ENCODE measurements at places on chromosomes 4 and X. TPM values are rescaled to one million over a fixed set of nuclear protein-coding genes. Genes with fewer than 3 reads are reported as not detected.

ASB11 gene
- not detected for total RNA-seq

GRCh38 chr4:68490826-68491457 is 43.7 kb downstream of the TMPRSS11E start:
- DNase-seq: peak; percentile 16
- no peaks in the 10 kb centered on the region for H3K36me3 ChIP-seq

SPANXC gene
- total RNA-seq: not detected

PNCK gene
- not detected for total RNA-seq

POU3F4 gene
- not detected for total RNA-seq

GRCh38 chrX:119190831-119191230 is 45.3 kb upstream of the PGRMC1 start:
- H3K36me3 ChIP-seq: no peaks in the 10 kb centered on the region
- no peak overlapping the region for H3K4me3 ChIP-seq
- no peak overlapping the region for H3K27ac ChIP-seq
- no peaks in the 10 kb centered on the region for H3K4me1 ChIP-seq

- no peak overlapping the region for H3K27ac ChIP-seq
- no peaks in the 10 kb centered on the region for H3K4me1 ChIP-seq
- H3K36me3 ChIP-seq: no peaks in the 10 kb centered on the region
- H3K27me3 ChIP-seq: no peaks in the 10 kb centered on the region
- DNase-seq: no peak
- H3K4me3 ChIP-seq: no peak overlapping the region
Measured at GRCh38 chrX:18297251-18297650, 57.2 kb downstream of the SCML2 start.

FSTL5 gene
- 1.3 TPM for total RNA-seq

GRCh38 chrX:10514891-10515290 is 105.5 kb downstream of the MID1 start:
- no peaks in the 10 kb centered on the region for H3K27me3 ChIP-seq
- no peak overlapping the region for H3K4me3 ChIP-seq
- DNase-seq: no peak
- H3K27ac ChIP-seq: no peak overlapping the region

GRCh38 chr4:23412701-23413100 is 477.1 kb downstream of the PPARGC1A start:
- H3K27me3 ChIP-seq: no peaks in the 10 kb centered on the region
- no peaks in the 10 kb centered on the region for H3K4me1 ChIP-seq
- H3K36me3 ChIP-seq: no peaks in the 10 kb centered on the region

DNA sequence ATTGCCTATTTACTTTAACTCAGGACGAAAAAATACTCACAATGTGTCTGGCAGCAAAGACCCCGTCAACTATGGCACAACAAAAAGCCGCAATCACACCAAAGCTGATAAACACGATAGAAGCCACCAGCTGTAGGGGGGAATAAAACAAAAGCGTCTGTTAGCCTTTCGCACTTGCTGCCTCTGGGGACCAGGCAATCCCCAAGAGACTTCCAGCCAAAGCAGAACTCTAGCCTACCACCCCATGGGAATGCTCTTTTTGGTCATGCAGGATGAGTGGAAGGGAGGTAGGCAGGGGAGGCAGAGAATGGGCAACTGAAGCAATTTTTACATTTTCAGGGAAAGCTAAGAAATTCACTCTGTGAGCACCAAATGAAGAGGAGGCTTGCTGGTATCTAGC is 20.1 kb downstream of the TMEM255A start:
- H3K27me3 ChIP-seq: no peaks in the 10 kb centered on the region
- H3K4me1 ChIP-seq: peaks cover 4% of the 10 kb centered on the region
- no peak for DNase-seq
- H3K4me3 ChIP-seq: no peak overlapping the region
- no peak overlapping the region for H3K27ac ChIP-seq

DNA sequence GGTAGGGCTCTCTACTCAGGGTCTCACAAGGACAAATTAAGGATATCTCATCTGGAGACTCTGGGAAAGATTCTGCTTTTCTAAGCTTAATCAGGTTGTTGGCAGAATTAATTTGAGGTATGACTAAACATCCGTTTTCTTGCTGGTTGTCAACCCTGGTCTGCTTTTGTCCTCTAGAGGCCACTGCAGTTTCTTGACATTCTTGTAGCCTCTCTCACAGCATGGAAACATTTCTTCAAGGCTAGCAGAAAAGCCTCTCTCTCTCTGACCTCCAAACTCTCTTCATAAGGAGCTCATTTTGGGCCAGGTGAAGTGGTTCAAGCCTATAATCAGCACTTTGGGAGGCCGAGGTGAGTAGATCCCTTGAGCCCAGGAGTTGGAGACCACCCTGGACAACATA is 749.5 kb upstream of the PCDH7 start:
- no peaks in the 10 kb centered on the region for H3K4me1 ChIP-seq
- no peak for DNase-seq
- H3K4me3 ChIP-seq: no peak overlapping the region
- H3K27ac ChIP-seq: no peak overlapping the region
- no peaks in the 10 kb centered on the region for H3K36me3 ChIP-seq

DNA sequence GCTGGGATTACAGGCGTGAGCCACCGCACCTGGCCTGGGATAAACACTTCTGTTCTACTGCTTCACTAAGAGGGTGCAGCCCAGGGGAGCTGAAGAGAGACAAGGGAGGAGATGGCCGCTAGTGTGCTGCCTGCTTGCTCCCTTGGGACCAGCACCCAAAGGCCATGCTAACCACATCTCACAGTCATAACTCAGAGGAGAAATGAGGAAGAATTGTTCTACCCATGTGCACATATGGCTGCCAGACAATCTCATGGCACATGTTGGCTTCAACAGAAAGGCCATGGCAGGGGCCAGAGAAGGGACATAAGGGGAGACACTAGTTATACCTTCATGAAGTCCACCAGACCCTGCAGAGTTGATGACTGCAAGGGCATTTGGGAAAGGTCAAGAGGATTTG is 22.4 kb downstream of the CLDN22 start:
- H3K27ac ChIP-seq: no peak overlapping the region
- no peaks in the 10 kb centered on the region for H3K27me3 ChIP-seq
- H3K36me3 ChIP-seq: no peaks in the 10 kb centered on the region

GRCh38 chr4:1291091-1291490 is 1.4 kb downstream of the MAEA start:
- no peaks in the 10 kb centered on the region for H3K27me3 ChIP-seq
- peak overlapping the region; percentile 82 for H3K4me3 ChIP-seq
- peaks cover 47% of the 10 kb centered on the region for H3K4me1 ChIP-seq
- DNase-seq: no peak

RPA4 gene
- 2.9 TPM for total RNA-seq

GRCh38 chr4:74794382-74795010 is at the start of gene BTC:
Gene BTC (minus strand): TSS chr4:74794523. CDS start chr4:74794325, 198 bp downstream.
- peak; percentile 77 for DNase-seq
- peak within 1 kb of the TSS; percentile 98 for H3K27ac ChIP-seq
- H3K27me3 ChIP-seq: no peaks in the 10 kb centered on the region
- H3K36me3 ChIP-seq: no peaks in the 10 kb centered on the region
- peak within 1 kb of the TSS; percentile 35 for H3K4me3 ChIP-seq

NALF2 gene
- total RNA-seq: 1.0 TPM

DNA sequence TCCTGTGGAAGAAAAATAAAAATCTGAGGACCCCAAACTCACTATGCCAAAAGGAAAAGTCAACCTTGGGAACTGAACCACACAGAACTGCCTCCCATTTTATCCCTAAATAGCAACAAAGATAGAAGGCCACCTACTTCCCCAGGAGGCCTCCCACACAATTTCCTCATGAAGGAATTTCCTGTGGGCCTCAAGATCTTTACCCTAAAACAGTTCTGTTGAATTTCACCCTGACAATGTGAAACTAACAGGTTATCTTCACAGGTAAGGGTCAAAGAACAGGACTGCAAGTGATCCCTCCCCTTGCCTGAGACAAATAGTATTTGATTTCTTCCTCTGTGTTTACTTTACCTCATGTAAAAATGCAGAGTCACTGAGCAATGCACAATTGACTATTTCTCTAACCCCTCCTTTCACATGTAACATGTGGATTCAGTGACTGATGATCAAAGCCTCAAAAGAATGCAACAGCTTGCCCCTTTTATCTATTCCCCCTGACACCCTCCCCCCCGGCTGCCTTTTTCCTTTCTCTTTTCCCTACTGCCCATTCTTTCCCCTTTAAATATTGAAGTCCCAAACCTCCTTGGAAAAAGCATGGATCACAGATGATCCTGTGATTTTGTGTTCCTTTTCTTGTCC is 33.3 kb downstream of the MEPE start:
- peaks cover 22% of the 10 kb centered on the region for H3K4me1 ChIP-seq
- H3K36me3 ChIP-seq: no peaks in the 10 kb centered on the region
- no peaks in the 10 kb centered on the region for H3K27me3 ChIP-seq
- no peak for DNase-seq
- H3K27ac ChIP-seq: peak overlapping the region; percentile 57

DNA sequence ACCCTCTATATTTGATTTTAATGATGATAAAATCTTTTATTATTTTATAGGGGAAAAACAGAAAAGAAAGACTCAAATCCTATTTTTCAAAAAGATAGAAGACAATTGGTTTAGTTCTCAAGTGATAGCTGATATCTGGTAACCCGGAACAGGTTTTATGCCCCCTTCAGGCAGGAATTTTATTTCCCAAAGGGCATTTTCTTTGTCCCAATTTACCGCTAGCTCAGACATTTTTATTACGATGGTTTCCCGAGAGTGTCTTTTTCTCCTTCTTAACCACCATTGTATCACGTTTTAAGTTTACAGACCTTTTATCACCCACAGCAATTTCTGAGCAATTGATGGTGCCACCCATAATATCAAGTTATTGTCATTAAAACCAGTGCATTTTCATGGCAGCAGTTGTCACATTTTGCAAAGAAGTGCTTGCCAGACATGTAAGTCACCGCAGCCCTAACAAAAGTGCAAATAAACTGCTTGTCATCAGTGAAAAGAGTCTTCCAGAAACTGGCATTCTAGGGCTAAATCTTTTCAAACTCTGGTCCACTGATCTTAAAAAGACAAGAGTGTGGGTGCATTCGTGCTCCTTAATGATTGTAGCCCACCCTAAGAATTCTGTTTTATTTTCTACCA is 204.8 kb upstream of the VCX start:
- H3K27me3 ChIP-seq: no peaks in the 10 kb centered on the region
- H3K4me1 ChIP-seq: no peaks in the 10 kb centered on the region
- H3K27ac ChIP-seq: no peak overlapping the region
- H3K4me3 ChIP-seq: no peak overlapping the region

AWAT2 gene
- total RNA-seq: not detected

GRCh38 chr4:73776321-73776729 is 36.0 kb downstream of the CXCL8 start:
- no peak overlapping the region for H3K4me3 ChIP-seq
- H3K4me1 ChIP-seq: peaks cover 13% of the 10 kb centered on the region
- DNase-seq: peak; percentile 31
- H3K27me3 ChIP-seq: no peaks in the 10 kb centered on the region
- no peaks in the 10 kb centered on the region for H3K36me3 ChIP-seq

RNF175 gene
- not detected for total RNA-seq

- H3K27me3 ChIP-seq: no peaks in the 10 kb centered on the region
- no peak for DNase-seq
- H3K4me1 ChIP-seq: peaks cover 39% of the 10 kb centered on the region
- H3K36me3 ChIP-seq: no peaks in the 10 kb centered on the region
Measured at GRCh38 chr4:39636531-39637184, 2.0 kb downstream of the SMIM14 start.

TACR3 gene
- not detected for total RNA-seq

- no peaks in the 10 kb centered on the region for H3K36me3 ChIP-seq
- H3K27ac ChIP-seq: no peak overlapping the region
- no peaks in the 10 kb centered on the region for H3K4me1 ChIP-seq
- H3K27me3 ChIP-seq: no peaks in the 10 kb centered on the region
Measured at GRCh38 chrX:103913356-103914020, 48.9 kb upstream of the TMSB15B start.

DNA sequence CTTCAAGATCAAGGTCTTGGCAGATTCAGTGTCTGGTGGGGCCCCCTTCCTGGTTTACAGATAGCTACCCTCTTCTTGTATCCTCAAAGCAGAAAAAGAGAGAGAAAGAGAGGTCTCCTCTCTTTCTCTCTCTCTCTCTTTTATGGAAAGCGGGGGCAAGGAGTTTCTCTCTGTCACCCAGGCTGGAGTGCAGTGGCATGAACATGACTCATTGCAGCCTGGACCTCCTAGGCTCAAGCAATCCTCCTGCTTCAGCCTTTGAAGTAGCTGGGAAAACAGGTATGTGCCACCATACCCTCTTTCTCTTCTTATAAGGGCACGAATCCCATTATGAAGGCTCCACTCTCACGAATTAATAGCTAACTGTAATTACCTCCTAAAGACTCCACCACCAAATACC is 20.2 kb downstream of the RAB9B start:
- no peak overlapping the region for H3K4me3 ChIP-seq
- H3K27ac ChIP-seq: no peak overlapping the region
- no peak for DNase-seq
- no peaks in the 10 kb centered on the region for H3K4me1 ChIP-seq
- H3K36me3 ChIP-seq: no peaks in the 10 kb centered on the region
- no peaks in the 10 kb centered on the region for H3K27me3 ChIP-seq

DNA sequence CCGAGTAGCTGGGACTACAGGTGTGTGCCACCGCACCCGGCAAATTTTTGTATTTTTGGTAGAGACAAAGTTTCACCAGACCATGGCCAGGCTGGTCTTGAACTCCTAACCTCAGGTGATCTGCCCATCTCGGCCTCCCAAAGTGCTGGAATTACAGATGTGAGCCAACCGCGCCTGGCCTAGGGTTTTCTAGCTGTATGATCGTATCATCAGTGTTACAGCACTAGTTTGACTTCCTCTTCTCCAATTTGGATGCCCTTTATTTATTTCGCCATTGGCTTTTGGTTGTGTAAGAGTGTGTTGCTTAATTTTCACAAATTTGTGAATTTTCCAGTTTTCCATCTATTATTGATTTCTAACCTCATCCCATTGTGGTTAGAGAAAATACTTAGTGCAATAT is 5.2 kb downstream of the TKTL1 start:
- H3K4me3 ChIP-seq: no peak overlapping the region
- no peak overlapping the region for H3K27ac ChIP-seq
- no peaks in the 10 kb centered on the region for H3K27me3 ChIP-seq

- no peaks in the 10 kb centered on the region for H3K27me3 ChIP-seq
- no peaks in the 10 kb centered on the region for H3K4me1 ChIP-seq
- no peak overlapping the region for H3K4me3 ChIP-seq
- H3K27ac ChIP-seq: no peak overlapping the region
- H3K36me3 ChIP-seq: no peaks in the 10 kb centered on the region
- DNase-seq: no peak
Measured at GRCh38 chr4:179112441-179113170, 1670.4 kb upstream of the AGA start.

- H3K27me3 ChIP-seq: no peaks in the 10 kb centered on the region
- no peaks in the 10 kb centered on the region for H3K4me1 ChIP-seq
- no peak for DNase-seq
- no peak overlapping the region for H3K27ac ChIP-seq
Measured at GRCh38 chr4:71163317-71163716, 169.9 kb downstream of the DCK start.

ZNF827 gene
- total RNA-seq: 5.4 TPM

GRCh38 chr4:188145601-188146000 is 6.4 kb downstream of the TRIML1 start:
- no peak overlapping the region for H3K27ac ChIP-seq
- no peaks in the 10 kb centered on the region for H3K36me3 ChIP-seq
- H3K4me3 ChIP-seq: no peak overlapping the region
- no peaks in the 10 kb centered on the region for H3K4me1 ChIP-seq
- H3K27me3 ChIP-seq: no peaks in the 10 kb centered on the region
- DNase-seq: no peak
